NCI-H1105 treated with DMSO at 0.1 percent for 48 hours (cell line): ENCODE measurements at places on chromosomes 6 and 20.

- no peak for DNase-seq
These were observed 213.2 kb upstream of the NT5E start for GRCh38 chr6:85236636-85237035.

GRCh38 chr6:44856479-44856878 is 469.0 kb downstream of the CDC5L start:
- no peak for DNase-seq

GRCh38 chr20:50328222-50328979 is 137.8 kb downstream of the CEBPB start:
- no peak for DNase-seq

- DNase-seq, result no peak
These were observed 102.1 kb downstream of the EYA4 start for GRCh38 chr6:133343220-133343619.

DNA sequence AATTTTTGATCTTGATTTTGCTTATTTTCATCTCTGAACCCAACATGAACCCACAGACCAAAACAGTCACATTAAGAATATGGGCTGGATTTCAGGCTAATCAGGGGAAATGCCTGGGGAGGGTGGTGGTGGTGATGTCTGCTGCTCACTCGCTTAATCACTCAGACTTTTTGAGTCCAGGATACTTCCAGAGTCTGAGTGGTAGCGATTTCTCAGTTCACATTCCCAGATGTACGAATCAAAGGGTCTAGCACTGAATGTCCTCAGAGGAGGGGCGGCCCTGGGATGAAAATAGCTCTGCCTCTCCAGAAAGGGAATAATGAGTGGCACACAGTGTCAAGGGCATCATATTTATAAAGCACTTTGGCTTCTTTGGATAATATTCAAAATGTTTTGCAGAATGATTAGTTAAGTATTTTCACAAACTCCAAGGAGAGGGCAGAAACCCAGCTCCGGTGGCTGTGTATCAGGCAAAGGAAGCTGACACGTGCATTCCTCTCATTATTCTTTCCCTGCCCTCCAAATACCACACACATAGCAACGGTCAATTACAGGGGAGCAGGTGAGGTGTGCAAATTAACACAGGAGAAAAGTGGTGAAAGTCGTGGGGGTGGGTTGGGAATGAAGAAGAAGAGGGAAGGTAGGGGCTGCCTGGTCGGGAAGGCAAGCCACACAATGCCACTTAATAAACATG is 345.2 kb upstream of the RSPO3 start:
- no peak for DNase-seq

DNA sequence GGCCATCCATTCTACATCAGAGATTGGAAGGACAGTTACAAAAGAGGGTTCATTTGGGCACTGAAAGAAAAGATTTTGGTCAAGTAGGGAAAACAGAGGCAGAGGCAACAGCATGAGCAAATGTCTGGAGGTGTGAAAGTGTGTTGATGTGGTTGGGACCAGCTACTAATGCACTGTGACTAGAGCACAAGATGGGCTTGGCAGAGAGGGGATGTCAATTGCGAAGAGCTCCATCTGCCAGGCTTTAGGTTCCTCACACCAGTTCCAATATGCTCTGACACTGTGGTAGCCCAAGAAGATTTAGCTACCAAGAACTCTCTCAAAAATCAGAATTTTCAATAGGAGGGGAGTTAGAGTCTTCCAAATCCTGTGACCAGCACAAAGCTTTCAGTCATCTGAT is 42.1 kb downstream of the TRAF3IP2 start:
- no peak for DNase-seq

- DNase-seq, result no peak
These were observed 136.3 kb downstream of the SULF2 start for GRCh38 chr20:47648943-47649342.

DNA sequence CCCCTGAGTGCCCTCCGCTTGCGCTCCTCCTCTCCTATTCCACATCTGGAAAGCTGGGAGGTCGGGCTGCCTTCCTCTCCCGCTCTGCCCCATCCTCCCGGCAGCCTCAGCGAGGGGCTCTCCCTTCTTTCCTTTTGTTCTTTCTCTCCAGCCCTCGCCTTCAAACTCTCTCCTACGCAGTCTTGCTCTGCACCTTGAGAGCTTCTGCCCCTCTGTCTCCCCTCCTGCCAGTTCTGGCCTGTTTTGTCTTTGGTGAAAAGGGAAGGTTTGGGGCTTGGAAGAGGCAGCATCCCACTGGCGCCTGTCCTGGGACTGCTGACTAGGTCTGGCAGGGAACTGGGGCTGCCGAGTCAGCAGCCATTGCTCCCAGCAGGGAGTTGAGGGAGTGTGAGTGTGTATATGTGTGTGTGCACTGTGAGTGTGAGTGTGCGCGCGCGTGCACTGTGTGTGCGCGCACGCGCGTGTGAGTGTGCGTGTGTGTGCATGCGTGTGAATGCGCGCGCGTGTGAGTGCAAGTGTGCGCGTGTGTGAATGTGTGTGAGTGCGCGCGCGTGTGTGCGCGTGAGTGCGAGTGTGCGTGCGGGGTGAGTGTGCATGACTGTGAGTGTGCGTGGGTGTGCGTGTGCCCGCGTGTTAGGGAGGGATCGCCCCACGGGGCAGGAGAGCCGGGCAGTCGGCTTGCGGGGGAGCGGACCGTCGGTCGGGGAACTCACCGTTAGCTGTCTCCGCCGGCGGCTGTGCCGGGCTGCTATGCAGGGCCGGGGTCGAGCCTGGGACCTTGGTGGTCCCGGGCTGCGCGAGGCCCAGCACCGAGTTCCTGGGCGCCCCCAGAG is 523 bp downstream of the CPXM1 start:
- no peak for DNase-seq

GRCh38 chr6:106101466-106101865 is 15.3 kb downstream of the PRDM1 start:
- no peak for DNase-seq

GRCh38 chr6:21147995-21148394 is 445.6 kb upstream of the SOX4 start:
- DNase-seq, result no peak

DNA sequence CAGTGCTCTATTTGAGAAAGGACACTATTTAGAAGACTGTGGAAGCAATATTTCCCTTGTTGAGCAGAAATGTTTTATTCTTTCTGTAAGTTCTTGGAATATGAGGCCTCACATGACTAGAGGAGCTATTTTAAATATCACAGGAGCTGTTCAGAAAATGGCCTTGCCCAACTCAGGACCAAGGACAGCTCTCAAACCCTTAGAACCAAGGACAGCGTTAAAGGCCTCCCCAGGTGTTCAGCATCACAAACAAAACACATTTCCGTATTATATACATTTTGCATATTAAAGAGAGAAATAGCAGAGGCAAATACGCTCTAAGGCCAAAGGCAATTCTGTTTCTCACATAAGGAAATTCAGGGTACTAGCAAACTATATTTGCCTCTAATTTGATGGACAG is 631.4 kb downstream of the CDH26 start:
- no peak for DNase-seq

GRCh38 chr6:141326426-141326825 is 806.3 kb upstream of the GJE1 start:
- DNase-seq, result no peak

DNA sequence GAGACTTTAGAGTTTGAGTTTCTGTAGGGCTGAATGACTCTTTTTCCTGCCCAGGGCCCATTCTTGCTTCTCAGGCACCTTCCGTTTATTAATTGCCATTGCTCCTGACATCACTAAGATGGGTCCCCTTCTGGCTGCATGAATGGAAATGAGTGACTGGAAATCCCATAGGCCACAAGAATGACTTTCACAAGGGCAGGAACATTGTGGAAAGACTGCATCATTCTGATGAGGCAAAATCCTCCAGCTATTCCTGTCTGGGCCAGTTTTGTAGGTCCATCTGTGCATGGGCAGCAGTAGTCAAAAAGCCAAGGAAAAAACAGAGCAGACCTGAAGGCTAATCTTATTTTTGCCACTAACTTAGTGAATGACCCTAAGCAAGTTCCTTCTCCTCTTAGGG is 19.3 kb downstream of the TMEM74B start:
- no peak for DNase-seq

- DNase-seq, result no peak
These were observed 28.7 kb downstream of the PYGB start for GRCh38 chr20:25276533-25277050.

DNA sequence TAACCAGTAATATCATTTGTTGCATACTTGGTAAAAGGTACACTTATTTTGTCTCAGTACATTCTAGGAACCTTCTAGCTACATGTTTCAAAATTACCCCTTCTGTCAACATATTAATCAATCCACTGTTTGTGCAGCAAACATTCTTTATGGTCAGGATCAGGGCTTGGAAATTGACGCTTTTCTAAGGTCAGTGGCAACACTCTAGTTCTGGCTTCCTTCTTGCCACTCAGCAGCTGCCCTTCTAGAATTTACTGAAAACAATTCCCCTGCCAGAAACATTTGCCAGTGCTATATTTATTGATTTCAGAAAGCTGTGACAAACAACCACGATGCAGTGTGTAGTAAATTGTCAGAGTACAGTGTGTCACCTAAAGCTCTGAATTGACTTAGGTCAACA is 84.7 kb upstream of the FBXL4 start:
- DNase-seq, result no peak
